ENCODE measurements at places on chromosomes 5 and 9. TPM values are rescaled to one million over a fixed set of nuclear protein-coding genes. Genes with fewer than 3 reads are reported as not detected.

The SKIC3 gene
- total RNA-seq, result 70.7 TPM

The TUSC1 gene
- total RNA-seq, result 8.9 TPM

The ZFYVE16 gene
- total RNA-seq, result 50.3 TPM

The GPR150 gene
- total RNA-seq, result not detected

The FOXD4L5 gene
- total RNA-seq, result 0.11 TPM

The CCL28 gene
- total RNA-seq, result 0.46 TPM

- DNase-seq, result no peak
Observed at GRCh38 chr5:55344392-55344992, 36.7 kb downstream of the MTREX start.

- DNase-seq, result no peak
Observed at GRCh38 chr5:88689668-88690408, 193.1 kb downstream of the MEF2C start.
